ENCODE measurements at places on chromosomes 7 and 10.

- no peak for DNase-seq
These were observed 10.3 kb upstream of the RRP12 start for GRCh38 chr10:97411406-97411805.

GRCh38 chr7:155119801-155120382 lies 49.8 kb downstream of the HTR5A start:
- DNase-seq: no peak

DNA sequence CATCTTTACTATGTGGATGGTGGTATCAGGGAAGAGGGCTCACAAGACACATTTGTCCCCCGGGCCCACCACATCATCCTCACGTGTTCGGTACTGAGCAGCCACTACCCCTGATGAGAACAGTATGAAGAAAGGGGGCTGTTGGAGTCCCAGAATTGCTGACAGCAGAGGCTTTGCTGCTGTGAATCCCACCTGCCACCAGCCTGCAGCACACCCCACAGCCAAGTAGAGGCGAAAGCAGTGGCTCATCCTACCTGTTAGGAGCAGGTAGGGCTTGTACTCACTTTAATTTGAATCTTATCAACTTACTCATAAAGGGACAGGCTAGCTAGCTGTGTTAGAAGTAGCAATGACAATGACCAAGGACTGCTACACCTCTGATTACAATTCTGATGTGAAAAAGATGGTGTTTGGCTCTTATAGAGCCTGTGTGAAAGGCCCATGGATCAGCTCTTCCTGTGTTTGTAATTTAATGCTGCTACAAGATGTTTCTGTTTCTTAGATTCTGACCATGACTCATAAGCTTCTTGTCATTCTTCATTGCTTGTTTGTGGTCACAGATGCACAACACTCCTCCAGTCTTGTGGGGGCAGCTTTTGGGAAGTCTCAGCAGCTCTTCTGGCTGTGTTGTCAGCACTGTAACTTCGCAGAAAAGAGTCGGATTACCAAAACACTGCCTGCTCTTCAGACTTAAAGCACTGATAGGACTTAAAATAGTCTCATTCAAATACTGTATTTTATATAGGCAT lies 9.1 kb upstream of the CSGALNACT2 start:
- peak; percentile 69 for DNase-seq

DNA sequence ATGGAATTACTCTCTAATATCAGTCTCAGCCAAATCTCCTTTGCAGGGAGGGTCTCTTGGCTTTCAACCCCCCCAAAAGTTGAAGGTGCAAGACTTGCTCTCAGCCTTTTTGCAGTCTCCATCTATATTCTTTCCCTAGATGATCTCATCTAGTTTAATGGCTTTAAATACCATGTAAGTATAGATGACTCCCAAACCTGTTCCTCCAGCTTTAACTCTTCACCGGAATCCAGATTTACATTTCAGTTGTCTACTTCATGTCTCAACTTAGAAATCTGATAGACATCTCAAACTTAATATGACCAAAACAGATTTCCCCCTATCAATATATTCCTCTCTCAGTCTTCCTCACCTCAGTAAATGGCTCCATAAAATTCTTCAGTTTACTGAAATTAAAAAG lies 9.9 kb upstream of the TAS2R41 start:
- no peak for DNase-seq

DNA sequence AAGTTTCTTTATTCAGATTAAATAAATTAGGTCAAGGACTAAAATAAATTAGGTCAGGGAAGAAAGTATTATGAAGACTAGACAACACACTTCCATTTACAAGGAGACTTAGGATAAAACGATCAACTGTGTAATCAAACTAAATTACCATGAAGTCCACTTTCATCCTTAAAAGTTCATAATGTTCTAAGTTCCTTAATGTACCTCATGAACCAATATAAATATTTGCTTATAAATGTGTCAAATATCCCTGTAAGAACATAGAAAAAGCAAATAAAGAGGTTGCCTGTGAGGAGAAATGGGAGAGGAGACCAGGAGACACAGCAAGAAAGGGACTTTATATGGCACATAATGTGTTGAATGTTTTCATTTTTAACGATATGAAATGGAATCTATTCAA lies 345.6 kb downstream of the PARD3 start:
- DNase-seq: no peak

GRCh38 chr10:23864631-23865147 lies 344.2 kb upstream of the KIAA1217 start:
- DNase-seq: no peak

- no peak for DNase-seq
These were observed 41.8 kb downstream of the KLHDC10 start for GRCh38 chr7:130112093-130112492.

DNA sequence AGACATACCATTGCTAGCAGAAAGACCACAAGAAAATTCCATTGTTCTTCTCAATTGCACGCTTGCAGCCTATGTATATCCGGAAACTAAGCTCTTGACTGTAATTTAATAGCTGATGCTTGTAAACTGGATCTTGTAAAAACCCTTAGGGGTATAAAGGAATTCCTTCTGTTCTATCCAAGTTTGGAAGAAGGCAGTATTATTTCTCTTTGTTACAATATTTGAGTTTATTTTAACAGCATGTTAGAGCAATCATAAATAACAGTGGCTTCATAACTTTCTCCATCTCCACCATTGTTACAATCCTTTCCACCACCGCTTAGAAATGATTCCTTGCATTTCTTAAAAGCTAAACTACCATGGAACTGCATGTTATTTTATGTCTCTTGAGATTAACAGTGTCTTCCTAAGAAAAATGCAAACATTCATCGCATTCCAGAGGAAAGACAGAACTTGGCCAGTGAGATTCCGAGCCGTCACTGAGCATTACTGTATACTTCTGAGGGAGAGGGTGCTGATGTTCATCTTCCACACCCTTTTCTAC lies 92.5 kb downstream of the TRIL start:
- DNase-seq: no peak

- DNase-seq: no peak
These were observed 25.6 kb downstream of the HPS6 start for GRCh38 chr10:102090772-102091171.

DNA sequence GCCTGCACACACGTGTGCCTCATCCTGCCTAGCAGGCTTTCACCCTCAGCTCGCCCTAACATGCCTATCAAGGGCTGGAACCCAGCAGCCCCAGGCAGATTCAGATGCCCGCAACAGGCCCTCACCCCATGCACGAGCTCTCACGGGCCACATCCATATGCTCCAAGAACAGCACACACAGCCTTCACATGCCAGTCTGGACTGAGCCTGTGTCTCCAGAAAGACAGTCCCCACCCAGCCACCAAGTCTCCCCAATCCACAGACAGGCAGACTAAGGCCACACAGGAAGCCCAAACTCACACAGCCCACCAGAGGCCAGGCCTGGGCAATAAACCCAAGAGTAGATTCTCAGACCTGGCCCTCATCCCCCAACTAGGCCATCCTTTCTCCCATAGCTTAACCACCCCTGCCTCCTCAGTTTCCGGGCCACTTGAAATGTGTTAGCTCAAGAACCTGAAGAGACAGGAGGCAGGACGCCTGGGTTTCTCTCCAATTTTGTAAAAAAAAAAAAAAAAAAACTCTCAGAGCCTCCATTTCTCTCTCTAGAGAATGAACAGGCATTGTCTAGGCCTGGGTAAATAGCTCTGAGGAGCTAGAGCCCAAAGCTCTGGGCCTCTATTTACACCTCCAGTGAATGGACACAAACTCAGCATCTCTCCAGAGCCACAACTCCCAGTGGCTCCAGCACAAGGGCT lies 6.8 kb downstream of the LDB1 start:
- no peak for DNase-seq

DNA sequence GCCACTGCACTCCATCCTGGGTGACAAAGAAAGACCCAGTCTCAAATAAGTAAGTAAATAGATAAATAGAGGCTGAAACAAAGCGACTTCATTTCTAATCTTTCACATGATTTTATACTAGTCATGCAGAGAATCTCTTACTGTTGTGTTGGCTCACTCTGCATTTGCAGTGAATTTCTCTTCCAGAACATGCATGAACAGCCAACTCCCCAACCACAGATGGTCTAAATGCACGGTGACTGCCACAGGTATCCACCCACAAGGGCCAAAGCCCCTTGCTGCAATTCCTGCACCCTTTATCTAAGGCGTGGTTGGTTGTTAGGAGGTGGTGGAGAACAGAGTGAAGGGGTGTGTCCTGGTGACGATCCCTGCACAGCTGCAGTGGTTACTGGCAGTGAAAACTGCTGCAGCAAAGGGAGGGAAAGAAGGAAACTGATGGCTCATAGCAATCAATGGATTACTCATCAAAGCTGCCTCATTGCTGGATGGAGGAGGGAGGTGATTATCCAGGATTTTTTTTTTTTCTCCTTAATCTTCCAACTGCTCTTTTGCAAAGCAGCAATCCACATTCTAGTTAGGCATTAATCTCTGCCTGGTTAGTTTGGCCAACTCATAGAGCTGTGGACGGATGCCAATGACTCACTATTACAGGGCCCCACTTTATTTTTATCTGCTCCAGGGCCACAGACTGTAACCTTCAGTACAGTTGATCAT lies 50.6 kb downstream of the PRTFDC1 start:
- no peak for DNase-seq

DNA sequence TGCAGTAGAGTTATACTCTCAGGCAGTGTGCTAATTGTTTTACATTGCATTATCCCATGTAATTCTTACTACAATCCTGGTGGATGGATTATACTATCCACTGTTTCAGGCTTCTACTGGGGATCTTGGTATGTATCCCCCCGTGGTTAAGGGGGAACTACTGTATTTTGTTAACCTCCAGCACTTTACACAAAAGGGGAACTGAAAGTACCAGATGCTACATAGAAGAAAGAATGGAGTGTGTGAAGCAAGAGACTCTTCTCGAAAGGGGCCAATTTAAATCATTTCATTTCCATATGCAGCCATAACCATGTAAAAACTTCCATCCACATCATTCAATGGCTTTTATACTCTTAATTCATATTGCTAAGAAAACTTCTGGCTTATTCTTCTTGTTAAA lies 69.4 kb downstream of the C1GALT1 start:
- no peak for DNase-seq
